ENCODE measurements at places on chromosomes 12 and 14.

DNA sequence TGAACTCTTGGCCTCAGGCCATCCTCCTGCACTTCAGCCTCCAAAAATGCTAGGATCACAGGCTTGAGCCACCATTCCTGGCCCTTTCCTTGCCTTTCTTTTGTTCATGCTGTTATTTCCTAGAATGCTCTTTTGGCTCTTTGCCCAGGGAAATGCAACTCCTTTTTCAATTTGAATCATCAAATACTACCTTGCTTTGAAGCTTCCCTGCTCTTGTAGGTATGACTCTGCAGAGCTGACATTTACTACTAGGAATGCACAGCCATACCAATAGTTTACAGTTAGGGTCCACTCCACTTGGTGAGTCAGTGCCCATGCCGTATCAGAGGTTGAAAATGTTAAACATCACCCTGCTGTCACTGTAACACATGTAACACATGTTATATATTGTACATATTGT lies 107.0 kb upstream of the CRY1 start:
- DNase-seq = peak; percentile 14

DNA sequence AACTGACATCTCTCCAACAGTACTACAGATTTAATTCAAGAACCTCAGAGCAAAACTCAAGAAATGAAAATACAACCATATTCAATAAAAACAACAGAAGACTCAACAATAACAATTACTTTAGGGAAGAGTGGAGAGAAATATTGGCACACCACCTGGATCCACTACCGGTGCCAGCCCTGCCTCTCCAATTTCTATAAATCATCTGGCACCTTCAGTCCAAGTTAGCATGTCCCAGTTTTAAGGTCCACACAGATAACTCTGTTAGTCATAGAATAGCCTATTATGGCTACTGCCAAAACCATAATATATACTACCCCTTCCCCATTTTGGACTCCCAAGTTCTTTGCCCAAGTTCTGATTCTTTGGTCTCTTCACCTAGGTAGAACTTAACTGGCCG lies 69.9 kb upstream of the PSMA6 start:
- no peak for DNase-seq

GRCh38 chr12:78746001-78746400 lies 118.6 kb upstream of the SYT1 start:
- DNase-seq = no peak

DNA sequence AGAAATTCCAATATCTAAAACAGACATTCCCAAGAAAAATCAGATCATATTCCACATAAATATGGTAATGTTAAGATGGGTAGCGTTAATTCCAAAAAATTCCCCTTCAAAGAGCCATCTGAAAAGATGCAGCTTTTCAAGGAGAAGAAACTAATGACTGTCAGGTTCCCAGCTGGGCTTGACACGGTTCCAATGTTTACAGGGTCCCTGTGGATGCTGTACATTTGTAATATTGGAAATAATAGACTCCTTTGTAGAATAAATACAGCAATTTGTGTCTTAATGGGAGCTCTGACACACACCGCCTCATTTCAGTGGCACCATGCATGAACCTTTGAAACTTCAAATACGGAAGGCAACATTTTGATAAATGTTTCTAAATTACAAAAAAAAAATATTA lies 140.6 kb downstream of the ITPR2 start:
- no peak for DNase-seq

- DNase-seq = no peak
Observed at GRCh38 chr12:3533703-3534386, 42.8 kb downstream of the PRMT8 start.

GRCh38 chr14:99432485-99432884 lies 48.2 kb downstream of the SETD3 start:
- no peak for DNase-seq

DNA sequence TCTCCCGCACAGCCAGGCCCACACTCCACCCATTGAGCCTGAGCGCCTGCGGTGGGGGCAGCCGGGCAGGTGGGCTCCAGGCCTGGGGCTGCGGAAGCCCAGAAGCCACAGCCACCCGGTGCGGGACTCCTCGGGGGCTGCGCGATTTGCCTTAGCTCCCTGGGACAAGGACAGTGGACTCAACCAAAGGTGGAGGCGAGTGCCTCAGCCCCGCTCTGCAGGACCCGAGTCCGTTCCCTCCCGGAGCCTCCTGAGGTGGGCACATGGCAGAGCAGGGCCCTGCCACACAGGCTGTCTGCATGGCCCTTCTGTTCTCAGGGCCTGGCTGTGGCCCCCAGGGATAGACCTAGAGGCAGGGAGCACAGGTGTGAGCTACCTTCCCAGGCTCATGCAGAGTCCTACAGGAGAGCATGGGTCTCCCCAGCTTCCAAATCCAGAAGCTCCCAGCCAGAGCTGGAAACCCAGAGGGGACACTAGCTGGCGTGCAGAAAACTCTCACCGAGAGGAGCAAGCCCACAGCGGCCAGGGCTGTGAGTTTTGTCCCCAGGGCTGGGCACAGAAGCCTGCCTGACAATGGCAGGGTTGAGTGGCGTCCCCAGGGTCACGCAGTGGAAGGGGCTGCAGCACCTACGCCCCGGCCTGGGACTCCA lies 22.2 kb upstream of the LRTM2 start:
- no peak for DNase-seq
